ENCODE measurements at places on chromosomes 2 and 18.

- no peak for DNase-seq
Observed at GRCh38 chr2:96203130-96204028, 5.2 kb downstream of the STARD7 start.

DNA sequence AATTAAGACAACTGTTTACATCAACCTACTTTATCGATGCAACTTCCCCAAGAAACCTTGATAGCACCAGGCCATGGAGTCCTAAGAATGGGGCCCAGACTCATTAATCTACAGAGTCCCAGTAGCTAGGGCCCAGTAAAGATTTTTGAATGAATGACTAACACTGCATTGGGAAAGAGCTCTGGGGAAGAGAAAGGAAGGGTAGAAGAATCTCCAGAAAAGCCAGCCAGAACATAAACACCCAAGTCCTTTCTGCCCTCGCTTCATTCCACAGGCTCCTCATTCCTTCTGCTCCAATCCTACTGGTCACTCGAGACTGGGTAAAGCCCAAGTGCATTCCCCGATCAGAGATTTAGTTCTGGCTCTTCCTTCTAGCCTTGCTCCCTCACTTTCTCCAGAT lies 44.3 kb downstream of the CYRIA start:
- no peak for DNase-seq

DNA sequence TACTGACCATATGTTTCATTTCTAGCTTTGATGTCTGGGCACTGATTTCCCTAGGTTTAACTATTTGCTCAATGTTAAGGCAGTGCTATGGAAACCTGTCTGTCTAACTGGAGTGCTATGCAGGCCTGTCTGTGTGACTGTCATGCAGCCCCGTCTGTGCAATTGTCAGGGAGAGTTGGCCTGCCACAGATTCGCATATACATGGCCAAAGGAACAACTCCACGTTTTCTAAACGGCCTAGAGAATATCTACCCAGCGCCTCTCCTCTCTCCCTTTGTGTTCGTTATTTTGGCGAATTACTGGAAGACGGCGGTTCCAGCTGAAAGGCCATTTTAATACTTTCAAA lies 59.6 kb upstream of the PSME4 start:
- DNase-seq: no peak

GRCh38 chr18:79597831-79598632 lies 81.6 kb upstream of the CTDP1 start:
- no peak for DNase-seq

- DNase-seq: no peak
Observed at GRCh38 chr2:190887089-190887488, 6.5 kb downstream of the GLS start.

DNA sequence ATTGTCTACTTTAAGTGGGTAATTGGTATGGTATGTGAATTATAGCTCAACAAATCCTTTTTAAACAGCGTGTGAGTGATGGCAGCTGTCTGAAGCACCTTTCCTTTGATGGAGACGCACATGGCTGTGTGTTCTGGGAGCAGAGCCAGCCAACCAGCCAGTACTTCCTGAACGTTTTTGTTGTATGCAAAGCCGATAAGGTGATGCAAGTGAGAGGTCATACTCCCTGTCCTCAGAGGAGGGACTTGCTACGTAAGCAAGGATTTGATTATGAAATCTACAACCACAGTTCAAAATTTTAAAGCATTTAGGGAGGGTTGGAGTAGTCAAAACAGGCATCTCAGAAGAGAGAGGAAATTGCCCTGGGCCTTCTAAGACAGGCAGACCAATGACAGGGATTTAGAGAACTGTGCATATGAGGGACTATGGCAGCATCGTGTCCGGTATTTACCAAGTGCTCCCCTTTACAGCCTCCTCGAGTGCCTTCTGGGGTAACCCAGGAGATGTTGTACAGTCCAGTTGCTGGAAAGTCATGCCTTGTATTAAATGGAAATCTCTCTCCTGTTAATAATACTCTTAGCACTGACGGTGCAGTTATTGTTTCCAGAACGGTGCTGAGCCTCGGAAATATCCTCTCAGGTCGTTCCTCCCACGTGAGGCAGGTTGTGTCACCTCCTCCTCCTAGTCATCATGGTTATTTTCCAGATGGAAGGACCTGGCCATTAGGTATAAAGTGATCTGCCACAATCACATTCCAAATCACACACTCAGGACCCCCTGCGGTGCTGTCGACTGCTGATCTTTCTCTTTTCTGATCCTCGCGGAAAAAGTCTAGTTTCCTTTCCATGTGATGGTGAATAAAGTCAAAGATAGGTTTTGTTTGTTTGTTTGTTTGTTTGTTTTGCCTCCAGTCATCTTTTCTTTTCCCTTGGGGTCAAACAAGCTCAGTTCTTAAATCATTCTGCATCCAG lies 28.4 kb downstream of the ARHGEF4 start:
- DNase-seq: no peak

- no peak for DNase-seq
Observed at GRCh38 chr2:113166187-113166645, 7.6 kb upstream of the PSD4 start.

GRCh38 chr2:157743051-157743450 lies 114.4 kb upstream of the ACVR1C start:
- peak; percentile 32 for DNase-seq

DNA sequence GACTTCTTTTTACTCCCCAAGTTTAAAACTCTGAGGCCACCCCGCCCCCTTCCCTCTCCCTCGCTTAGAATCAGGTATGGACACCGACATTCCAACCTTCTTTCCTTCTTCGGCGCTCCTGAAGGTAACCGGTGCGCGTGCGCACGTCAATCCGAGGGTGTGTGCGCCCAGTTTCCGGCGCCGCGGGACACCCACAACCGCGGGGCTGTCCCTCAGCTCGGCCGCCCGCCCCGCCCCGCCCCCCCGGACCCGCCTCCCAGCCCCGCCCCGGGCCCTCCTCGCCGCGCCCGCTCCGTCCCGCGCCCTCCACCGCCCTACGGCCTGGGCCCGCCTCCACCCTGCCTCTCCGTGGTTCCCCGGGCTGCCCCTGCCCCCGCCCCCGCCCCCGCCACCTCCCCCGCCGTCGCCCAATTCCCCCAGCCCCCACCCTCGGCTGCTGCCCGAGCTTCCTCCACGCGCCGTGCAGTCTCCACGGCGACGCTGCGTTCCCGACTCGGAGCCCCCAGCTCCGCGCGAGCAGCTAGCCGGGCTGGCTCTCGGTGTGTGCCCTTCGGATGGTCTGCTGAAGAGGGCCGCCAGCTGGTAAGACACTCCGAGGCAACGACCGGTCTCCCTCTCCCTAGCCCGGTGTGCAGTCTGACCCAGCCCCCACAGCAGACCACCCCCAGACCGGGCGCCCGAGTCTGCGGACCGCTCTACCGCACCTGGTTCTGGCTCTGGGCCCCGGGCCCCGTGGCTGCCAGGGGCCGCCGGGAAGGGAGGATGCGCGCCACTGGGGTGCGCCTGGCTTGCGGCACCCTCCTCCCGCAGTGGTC lies 635 bp downstream of the ERICH2 start:
- DNase-seq: peak; percentile 27

DNA sequence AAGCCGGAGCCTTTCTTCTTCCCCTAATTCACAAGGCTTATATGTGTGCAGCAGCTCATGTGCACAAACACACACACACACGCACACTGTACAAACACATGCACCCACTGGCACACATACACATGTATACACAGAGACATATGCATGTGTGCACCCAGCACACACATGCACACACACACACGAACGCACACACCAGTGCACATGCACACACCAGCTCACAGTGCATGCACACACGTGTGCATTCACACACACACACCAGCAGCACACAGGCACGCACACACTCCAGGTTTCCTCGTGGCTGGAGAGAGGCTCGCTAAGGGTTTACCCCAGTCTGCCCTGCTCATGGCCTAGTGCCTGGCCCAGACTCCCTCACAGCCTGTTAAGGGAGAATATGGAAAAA lies 234.0 kb downstream of the EIPR1 start:
- DNase-seq: no peak
